Adipose tissue (tissue), 3 donors: ENCODE measurements at places on chromosomes 7 and 10. TPM values are rescaled to one million over a fixed set of nuclear protein-coding genes. Genes with fewer than 3 reads are reported as not detected.

The KCNMA1 gene
- 3.8 TPM for polyA plus RNA-seq

The OPALIN gene
- not detected for polyA plus RNA-seq

The NHLRC2 gene
- 4.9 TPM for polyA plus RNA-seq

The LDB3 gene
- polyA plus RNA-seq = 1.9 TPM

The SPDYE2B gene
- polyA plus RNA-seq = not detected

The PRLHR gene
- polyA plus RNA-seq = 0.01 TPM

The MMD2 gene
- not detected for polyA plus RNA-seq

The ANLN gene
- 0.10 TPM for polyA plus RNA-seq

The C10orf88 gene
- polyA plus RNA-seq = 5.6 TPM

The INTS15 gene
- 14.3 TPM for polyA plus RNA-seq

The ZP3 gene
- polyA plus RNA-seq = 2.5 TPM
